ENCODE measurements at places on chromosomes 3 and 15.

DNA sequence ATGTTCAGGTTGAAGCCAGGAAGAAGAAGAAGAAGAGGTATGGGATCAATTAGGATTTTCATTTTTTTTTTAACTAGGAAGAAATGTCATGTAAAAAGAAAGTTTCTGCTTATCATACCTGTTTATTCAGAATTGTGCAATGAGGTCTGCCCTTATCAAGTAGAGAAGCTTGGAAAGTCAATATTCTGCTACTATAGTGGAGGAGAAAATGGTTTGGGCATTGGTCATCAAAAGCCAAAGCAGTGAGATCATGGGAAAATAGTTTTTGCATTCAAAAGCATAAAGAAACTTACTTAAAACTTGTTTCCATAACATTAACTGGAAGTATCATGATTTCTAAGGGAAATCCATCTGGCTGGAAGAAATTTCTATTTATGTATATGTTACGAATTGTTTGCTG lies 1239.2 kb downstream of the NSUN3 start:
- H3K4me1 ChIP-seq: no peaks in the 10 kb centered on the region
- H3K27me3 ChIP-seq: no peaks in the 10 kb centered on the region
- DNase-seq: no peak
- no peaks in the 10 kb centered on the region for H3K36me3 ChIP-seq
- no peak overlapping the region for H3K27ac ChIP-seq

GRCh38 chr3:33231756-33232465 lies 13.3 kb upstream of the SUSD5 start:
- no peak for DNase-seq
- H3K4me3 ChIP-seq: no peak overlapping the region
- no peaks in the 10 kb centered on the region for H3K4me1 ChIP-seq
- H3K27ac ChIP-seq: no peak overlapping the region
- peaks cover 19% of the 10 kb centered on the region for H3K27me3 ChIP-seq

DNA sequence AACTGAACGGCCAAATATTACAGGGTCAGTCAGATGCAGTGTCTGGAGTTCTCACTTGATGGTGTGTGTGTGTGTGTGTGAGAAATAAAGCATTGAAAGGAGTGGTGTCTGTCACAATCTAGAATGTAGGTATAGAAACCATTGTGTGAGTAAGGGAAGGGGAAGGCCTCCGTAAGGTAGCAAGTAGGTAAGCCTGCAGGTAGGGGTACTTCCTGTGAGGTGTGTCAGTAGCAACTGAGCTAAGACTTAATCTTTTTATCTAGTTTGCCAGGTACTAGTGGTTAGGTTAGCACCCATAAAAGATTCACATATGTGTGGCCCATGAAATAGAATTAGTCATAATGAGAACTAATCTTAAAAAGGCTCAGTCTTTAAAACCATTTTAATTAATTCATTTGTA lies 1517.8 kb downstream of the SI start:
- H3K36me3 ChIP-seq: no peaks in the 10 kb centered on the region
- DNase-seq: no peak
- H3K4me1 ChIP-seq: no peaks in the 10 kb centered on the region
- no peaks in the 10 kb centered on the region for H3K27me3 ChIP-seq
- H3K27ac ChIP-seq: no peak overlapping the region

- H3K4me3 ChIP-seq: no peak overlapping the region
- no peaks in the 10 kb centered on the region for H3K27me3 ChIP-seq
- no peak for DNase-seq
- H3K27ac ChIP-seq: no peak overlapping the region
- H3K4me1 ChIP-seq: no peaks in the 10 kb centered on the region
- no peaks in the 10 kb centered on the region for H3K36me3 ChIP-seq
These were observed 1345.0 kb downstream of the NSUN3 start for GRCh38 chr3:95407709-95408463.

GRCh38 chr3:141353652-141354495 lies 14.4 kb upstream of the ZBTB38 start:
- H3K27ac ChIP-seq: no peak overlapping the region
- no peaks in the 10 kb centered on the region for H3K36me3 ChIP-seq
- H3K27me3 ChIP-seq: peaks cover 15% of the 10 kb centered on the region
- H3K4me3 ChIP-seq: no peak overlapping the region
- no peak for DNase-seq

DNA sequence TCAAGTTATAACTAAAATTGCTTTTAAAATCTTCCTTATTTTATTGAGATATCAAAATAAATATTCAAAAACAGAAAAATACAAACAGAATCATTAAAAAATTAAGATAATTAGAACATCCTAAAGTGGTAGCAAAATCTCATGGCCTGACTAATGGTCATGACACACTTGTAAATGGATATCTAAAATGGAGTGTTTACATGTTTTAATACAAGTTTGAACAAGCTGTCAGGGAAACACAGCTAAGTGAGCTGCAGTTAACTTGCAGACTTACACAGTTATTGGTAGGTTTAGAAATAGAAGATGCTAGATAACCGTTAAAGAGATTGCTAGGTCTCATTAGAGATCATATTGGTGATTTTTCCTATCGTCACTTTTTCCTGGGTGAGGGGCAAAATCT lies 242.3 kb downstream of the LPP start:
- H3K4me3 ChIP-seq: no peak overlapping the region
- no peak overlapping the region for H3K27ac ChIP-seq

- H3K27me3 ChIP-seq: no peaks in the 10 kb centered on the region
- H3K36me3 ChIP-seq: peaks cover 65% of the 10 kb centered on the region
- H3K4me1 ChIP-seq: peaks cover 51% of the 10 kb centered on the region
- peak overlapping the region; percentile 96 for H3K4me3 ChIP-seq
- DNase-seq: peak; percentile 54
These were observed 907 bp downstream of the TATDN2 start for GRCh38 chr3:10248984-10249748.

DNA sequence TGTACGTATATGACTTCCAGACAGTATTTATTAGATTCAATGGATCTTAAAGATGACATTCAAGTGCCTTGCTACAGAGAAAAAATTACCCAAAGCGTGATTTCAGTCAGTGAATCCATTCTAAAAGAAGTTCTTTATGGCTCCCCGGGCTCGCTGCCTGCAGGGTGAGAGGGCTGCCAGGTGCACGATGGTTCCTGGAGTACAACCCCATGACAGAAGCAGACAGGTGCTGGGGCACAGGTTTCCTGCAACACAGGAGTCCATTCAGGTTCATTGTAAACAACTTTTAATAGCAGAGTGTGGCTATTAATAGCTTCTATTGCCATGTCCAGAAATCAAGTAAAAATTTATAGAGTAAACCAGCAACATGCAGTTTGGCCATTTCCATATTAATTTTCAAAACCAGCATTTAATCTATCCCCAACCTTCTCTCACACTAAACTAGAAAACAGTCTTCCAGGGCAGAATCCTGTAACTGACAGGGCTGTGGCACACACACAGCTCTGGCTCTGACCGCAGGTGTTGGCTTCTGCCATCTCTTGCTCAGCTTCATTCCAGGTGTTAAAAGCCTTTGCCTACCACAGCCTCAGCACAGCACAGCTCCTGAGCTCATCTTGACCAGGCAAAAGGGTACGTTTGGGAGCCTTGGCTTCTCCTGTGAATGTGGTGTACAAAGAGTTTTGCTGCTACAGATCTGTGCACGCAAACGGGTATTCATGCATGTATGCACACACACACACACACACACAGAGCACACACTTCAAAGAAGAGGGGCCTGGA lies 185.9 kb downstream of the MEX3B start:
- no peak overlapping the region for H3K27ac ChIP-seq
- DNase-seq: no peak
- no peaks in the 10 kb centered on the region for H3K36me3 ChIP-seq
- no peak overlapping the region for H3K4me3 ChIP-seq

- no peaks in the 10 kb centered on the region for H3K27me3 ChIP-seq
- H3K4me3 ChIP-seq: peak overlapping the region; percentile 28
- no peak for DNase-seq
These were observed 27.1 kb downstream of the TBC1D2B start for GRCh38 chr15:78050441-78050809.

DNA sequence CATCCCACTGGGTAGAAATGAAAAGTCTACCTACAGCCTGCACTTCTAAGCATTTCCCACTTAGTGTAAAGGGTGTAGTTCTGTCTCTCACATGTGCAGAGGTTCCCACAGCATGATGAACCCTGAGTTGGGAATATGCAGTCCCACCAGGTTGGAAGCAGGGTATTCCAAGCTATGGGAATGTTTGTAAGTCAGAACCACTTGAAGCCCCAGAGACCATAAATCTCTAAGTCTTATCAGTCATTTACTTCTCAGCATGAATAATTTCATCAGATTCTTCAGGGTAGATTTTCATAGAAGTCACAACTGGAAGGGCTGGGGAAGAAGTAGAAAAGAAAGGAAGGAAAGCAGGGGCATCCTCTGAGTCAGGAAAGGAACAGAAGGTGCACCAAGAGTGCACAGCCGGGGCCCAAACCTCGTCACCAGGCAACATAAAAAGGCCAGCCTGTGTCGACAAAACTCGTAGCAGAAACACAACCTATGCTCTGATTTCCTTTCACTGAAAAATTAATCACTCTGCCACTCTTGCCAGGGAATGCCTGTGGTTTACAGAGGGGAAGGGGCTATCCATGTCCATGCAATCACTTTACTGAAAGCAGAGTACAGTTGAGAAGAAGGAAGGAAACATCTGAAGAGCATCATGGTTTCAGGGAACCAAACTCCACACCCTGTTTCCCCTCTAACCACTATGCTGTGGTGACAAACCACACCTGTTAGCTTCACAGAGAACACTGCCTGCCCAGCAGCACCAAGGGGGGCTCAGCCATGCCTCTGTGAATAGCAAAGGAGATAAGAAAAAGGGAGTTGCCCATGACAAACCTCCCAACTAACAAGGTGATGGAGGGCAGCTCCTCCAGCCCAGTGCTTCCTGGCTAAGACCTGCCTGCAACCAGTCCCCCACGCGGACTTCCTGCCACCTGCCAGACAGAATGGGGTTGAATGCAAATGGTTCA lies 40.5 kb downstream of the SH3BP5 start:
- H3K36me3 ChIP-seq: peaks cover 48% of the 10 kb centered on the region
- DNase-seq: peak; percentile 86
- H3K27me3 ChIP-seq: no peaks in the 10 kb centered on the region
- H3K4me1 ChIP-seq: peaks cover 79% of the 10 kb centered on the region
- H3K27ac ChIP-seq: peak overlapping the region; percentile 90
- peak overlapping the region; percentile 66 for H3K4me3 ChIP-seq

GRCh38 chr3:67551361-67552016 lies 102.9 kb downstream of the SUCLG2 start:
- no peaks in the 10 kb centered on the region for H3K27me3 ChIP-seq
- no peak overlapping the region for H3K4me3 ChIP-seq
- no peaks in the 10 kb centered on the region for H3K4me1 ChIP-seq
- peaks cover 46% of the 10 kb centered on the region for H3K36me3 ChIP-seq
- H3K27ac ChIP-seq: no peak overlapping the region
- DNase-seq: no peak

DNA sequence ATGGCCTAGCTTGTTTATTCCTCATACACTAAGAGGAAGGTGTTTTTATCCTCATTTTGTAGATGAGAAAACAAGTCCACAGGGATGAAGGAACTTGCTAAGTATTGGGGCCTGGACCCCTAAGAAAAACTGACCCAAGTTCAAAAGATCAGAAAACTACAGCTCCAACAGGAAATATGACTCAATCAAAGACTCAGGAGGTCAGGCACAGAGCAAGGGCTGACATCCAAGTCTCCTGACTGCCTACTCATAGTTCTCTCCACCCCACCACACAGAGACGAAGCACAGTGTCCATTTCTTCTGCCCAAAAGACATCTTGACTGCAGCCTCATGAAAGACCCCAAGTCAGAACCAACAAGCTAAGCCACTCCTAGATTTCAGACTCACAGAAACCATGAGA lies 26.9 kb upstream of the TPM1 start:
- peaks cover 4% of the 10 kb centered on the region for H3K4me1 ChIP-seq
- DNase-seq: no peak
- no peak overlapping the region for H3K27ac ChIP-seq
- no peak overlapping the region for H3K4me3 ChIP-seq
- peaks cover 3% of the 10 kb centered on the region for H3K27me3 ChIP-seq

DNA sequence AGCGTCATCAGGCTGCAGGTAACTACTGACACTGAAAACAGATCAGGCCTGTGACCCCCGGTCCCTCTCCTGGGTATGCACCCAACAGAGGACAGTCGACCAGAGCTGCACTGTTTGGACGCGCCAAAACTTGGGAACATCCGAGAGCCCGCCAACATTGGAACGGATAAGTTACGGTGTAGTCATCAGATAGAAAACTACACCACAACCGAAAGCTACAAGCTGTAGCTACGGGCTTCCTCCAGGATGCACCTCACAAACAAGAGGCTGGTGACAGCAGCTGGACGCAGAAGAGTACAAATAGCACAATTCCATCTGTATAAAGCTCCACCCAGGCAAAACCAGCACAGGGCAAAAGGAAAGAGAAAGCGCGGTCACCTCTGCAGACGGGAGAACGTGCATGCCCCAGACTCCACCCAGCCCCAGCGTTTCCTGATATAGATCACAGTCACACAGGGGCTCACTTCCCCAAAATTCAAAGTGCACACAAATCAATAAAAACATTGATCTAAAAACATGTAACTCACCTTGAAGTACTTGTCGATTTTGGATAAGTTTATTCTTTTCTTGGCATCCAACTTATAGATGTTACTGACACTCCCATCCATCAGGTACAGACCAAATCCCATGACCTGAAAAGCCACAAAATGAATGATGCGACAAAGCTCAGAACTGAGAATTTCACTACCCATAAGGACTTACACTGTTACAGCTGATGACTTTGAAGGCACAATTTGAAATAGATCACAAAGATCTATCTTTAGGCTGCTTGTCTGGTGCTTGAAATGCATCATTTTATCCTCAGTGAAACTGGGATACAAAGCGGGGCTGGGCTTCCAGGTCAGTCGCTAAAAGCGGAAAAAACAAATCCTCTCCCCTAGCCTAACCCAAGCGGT lies 43.3 kb downstream of the CYFIP1 start:
- no peaks in the 10 kb centered on the region for H3K27me3 ChIP-seq
- no peaks in the 10 kb centered on the region for H3K36me3 ChIP-seq
- no peak overlapping the region for H3K4me3 ChIP-seq
- peaks cover 12% of the 10 kb centered on the region for H3K4me1 ChIP-seq
- DNase-seq: peak; percentile 19

DNA sequence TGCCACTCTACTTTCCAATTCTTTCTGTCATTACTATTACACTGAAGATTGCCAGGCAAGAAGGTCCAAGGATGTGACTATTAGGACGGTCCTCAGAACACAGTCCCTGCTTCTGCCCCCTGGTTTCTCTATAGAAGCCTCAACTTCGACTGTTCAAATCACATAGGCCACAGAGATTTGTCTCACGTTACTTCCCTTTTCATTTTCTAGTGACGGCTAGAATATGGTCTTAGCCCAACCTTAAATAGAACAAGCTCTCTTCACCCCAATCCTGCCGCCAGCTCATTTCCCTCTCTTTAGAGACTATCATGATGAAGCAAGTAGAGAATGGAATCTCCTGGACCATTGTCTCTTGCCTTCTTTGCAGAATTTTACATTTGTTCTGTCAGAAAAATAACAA lies 84.9 kb downstream of the TIGIT start:
- H3K4me1 ChIP-seq: no peaks in the 10 kb centered on the region
- DNase-seq: no peak
- H3K27ac ChIP-seq: no peak overlapping the region
- H3K27me3 ChIP-seq: no peaks in the 10 kb centered on the region
- no peak overlapping the region for H3K4me3 ChIP-seq
- H3K36me3 ChIP-seq: no peaks in the 10 kb centered on the region

Measured in activated CD4-positive, alpha-beta T cell treated with anti-CD3 and anti-CD28 coated beads, Interleukin-2, amount 10 ng/mL, durations not matched to agents 7 days and 5 days (primary cell).